ENCODE measurements at places on chromosomes 1 and 21. TPM values are rescaled to one million over a fixed set of nuclear protein-coding genes. Genes with fewer than 3 reads are reported as not detected.
A peak's percentile ranks its signal among the peaks of the same experiment; 100 is the strongest.

DNA sequence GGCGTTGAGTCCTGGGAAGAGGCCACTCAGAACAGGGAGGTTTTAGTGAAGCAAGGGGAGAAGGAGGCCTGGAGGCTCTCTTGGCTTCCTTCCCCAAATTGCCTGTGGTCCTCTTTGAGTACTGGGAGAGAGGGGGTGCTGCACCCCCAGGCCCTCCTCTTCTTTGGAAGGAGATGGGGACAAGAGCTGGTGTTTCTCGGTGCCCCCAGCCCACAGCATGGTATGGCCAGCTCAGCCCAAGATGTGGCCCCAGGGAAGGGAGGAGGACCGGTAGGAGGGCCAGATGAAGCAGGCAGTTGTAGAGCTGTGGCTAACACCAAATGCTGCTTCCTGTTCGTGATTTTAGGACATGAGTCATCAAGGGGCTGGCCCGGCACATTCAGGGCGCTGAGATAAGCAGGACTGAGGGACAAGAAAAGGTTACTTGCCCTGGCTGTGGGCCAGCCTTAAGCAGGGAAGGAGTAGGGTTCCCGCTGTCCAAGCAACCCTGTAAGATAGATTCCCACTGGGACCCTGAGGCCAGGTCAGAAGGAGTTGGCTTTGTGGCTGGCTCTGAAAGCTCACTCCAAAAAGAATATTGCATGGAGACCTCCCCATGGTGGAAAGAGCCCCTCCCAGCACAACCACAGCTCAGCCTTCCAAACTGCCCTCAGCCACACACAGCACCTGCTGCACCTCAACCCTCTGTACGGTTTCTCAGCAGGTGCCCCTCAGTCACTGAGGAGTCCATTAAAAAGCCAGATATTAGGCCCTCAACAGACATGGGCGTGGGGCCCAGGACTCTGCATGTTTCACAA, 4.9 kb upstream of the TNFRSF1B start:
- DNase-seq = no peak

DNA sequence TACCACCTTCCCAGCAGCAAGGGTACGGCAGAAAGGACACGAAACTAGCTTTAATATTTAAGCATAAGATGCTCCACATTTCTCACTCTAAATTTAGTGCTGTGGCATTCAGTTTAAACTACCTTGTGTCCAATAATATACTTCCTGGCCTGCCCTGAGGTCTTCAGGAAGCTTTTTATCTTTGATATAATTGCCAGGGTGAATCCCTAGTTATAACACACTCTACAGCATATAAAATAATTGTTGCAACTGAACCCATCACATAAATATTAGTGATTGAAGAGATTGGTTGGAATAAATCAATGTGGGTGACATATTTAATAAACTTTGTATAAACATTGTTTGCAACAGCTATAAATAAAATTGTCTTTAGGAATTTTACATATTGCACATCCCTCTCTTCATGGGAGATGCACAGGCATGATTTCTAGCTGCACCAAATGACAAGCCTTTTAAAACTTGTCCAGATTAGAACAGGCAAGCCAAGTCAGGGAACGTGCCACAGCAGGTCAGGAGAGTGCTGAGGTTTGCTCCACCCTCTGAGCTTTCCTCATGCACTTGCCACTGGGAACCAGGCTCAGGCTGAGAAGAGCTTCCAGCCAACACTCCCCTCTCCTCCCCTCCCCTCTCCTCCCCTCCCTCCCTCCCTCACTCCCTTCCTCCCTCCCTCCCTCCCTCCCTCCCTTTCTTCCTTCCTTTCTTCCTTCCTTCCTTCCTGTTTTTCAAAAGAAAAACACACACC, 623.2 kb upstream of the PKN2 start:
- peak; percentile 8 for DNase-seq

- no peak for DNase-seq
These were observed 15.6 kb upstream of the TACSTD2 start for GRCh38 chr1:58592522-58593134.

GRCh38 chr1:180170546-180171151, 16.0 kb downstream of the QSOX1 start:
- no peak for DNase-seq

GRCh38 chr21:25457411-25457810, 149.9 kb downstream of the MRPL39 start:
- DNase-seq = no peak

GRCh38 chr1:184696403-184696802, 58.3 kb downstream of the EDEM3 start:
- no peak for DNase-seq

DNA sequence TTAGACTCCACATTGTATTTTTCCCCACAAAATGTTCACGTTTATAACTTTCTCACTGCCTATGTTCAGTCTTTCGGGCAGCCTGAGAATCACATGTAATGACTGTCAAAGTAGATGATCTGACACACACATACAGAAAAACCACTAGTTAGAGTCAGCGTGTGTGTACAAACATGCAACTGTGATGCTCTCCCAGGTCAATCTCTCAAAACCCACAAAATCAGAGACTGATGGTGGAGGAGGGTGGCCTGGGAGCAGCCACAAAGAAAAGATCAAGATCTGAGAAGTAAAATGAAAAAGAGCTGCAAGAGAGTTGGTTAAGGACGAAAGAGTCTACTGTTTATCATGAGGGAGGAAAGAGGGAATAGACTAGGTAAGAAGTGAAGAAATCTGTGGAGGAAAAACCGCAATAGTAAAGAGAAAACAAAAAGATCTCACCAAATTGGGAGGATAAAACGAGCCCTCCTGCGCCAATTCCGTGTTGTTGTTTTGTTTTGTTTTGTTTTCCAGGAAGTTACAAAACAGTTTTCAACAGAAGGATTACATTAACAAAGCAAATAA, 2.3 kb downstream of the EGLN1 start:
- DNase-seq = no peak

GRCh38 chr1:84688463-84689061, 1.7 kb downstream of the SSX2IP start:
- peak; percentile 19 for DNase-seq

DNA sequence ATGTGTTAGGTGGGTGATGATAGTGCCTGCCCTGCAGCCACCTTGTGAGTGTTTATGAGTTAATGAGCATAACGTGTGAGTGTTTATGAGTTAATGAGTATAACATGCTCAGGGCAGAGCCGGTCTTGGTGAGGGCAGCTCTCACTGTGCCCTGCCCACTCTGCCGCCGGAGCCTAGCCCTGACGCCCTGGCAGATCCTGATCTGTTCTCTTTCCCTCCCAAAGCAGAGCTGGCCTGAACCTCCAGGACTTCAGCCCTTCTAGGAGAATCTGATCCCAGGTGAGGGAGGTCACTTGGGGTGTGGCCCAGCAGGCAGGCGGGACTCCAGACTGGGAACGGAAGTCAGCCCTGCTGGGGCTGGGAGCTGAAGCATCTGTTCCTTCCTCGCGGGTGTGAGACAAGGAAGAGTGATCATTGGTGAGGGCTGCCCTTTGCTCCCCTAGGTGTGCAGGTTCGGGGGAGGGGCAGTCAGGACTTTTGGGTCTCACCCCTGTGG, 5.7 kb downstream of the FBLIM1 start:
- DNase-seq = no peak

DNA sequence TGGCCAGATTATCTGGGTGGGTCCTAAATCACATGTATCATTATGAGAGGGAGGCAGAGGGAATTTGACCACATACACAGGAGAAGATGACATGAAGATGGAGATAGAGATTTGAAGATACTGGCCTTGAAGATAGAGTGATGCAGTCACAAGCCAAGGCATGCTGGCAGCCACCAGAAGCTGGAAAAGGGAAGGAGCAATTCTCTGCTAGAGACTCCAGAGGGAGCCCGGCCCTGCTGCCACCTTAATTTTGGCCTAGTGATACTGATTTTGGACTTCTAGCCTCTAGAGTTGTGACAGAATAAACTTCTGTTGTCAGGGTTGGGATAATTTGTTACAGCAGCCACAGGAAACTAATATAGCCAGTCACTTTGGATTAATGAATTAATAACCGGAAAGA, 2.2 kb upstream of the PRDM2 start:
- DNase-seq = no peak

- DNase-seq = no peak
These were observed 23.8 kb upstream of the RSPO1 start for GRCh38 chr1:37658486-37658885.

The LCE2A gene
- not detected for total RNA-seq

The AVPR1B gene
- total RNA-seq = not detected

The COL24A1 gene
- total RNA-seq = 15.2 TPM

The MASP2 gene
- 0.18 TPM for total RNA-seq

The S100A6 gene
- total RNA-seq = 21.5 TPM

The VPS13D gene
- 60.8 TPM for total RNA-seq

Data from cerebellum (tissue), 4 donors.